WTC11 (cell line): ENCODE measurements at places on chromosomes 4 and X. TPM values are rescaled to one million over a fixed set of nuclear protein-coding genes. Genes with fewer than 3 reads are reported as not detected.

DNA sequence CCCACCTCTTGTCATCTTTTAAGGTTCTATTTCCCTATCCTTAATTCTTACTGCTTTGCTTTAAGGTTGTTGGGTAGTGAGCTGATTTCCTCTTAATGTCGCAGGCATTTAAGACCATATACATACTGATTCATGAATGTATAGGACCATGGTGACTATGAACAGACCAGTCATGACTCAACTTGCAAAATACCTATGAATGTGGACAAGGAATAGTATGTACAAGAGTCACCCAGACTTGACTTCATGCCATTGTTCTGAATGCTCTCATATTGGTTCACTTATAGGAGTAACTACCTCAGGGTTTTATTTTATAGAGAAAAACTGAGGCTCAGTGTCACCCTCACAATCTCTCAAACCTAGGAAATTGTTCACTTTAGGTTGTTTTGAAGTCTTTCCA, 44.3 kb downstream of the CCNG2 start:
- no peak for DNase-seq

- no peak for DNase-seq
Observed at GRCh38 chr4:138182838-138183426, 59.2 kb downstream of the SLC7A11 start.

DNA sequence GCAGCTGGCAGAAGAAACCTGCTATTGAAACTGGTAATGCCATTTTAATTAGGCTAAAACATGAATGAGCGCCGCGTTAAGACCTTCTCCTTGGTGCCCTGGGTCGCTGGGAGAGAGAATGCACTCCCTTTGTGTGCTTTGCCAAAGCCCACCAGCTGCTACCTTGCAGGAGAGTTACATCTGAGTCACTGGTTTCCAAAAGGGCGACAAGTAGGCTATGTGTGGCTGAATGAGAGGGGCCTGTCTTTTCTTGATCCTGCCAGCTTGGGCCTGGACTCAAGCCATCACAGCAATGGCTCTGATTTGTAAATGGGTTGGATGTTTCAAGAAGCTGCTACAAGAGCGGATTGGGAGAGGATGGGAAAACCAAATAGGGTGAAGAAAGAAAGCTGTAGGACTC, 81.5 kb downstream of the NHS start:
- DNase-seq, result no peak

- no peak for DNase-seq
Observed at GRCh38 chr4:153255233-153255632, 51.0 kb downstream of the TRIM2 start.

- no peak for DNase-seq
Observed at GRCh38 chrX:66731398-66731797, 92.5 kb upstream of the EDA2R start.

- no peak for DNase-seq
Observed at GRCh38 chrX:50514811-50515210, 44.2 kb upstream of the DGKK start.

GRCh38 chr4:40971338-40971737, 221.6 kb downstream of the NSUN7 start:
- no peak for DNase-seq

DNA sequence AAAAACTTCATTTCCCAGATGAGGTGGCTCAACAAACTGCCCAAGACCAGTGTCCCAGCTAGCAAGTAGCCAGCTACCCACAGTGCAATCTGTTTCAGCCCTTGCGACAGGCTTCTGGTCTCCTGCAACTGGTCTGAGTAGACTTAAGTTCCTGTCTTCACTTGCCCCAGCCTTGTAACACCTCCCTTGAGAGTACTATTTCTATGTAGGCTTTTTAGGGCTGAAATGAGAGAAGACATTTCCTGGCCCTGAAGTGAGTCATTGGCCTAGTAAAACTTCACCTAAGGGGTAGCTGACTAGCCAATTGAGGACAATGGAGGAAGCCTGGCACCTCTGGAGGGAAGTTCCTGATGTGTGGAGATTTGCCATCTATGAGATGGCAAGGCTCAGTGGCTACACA, 80.1 kb upstream of the STIM2 start:
- no peak for DNase-seq

- no peak for DNase-seq
Observed at GRCh38 chr4:4502694-4503311, 39.0 kb downstream of the STX18 start.

GRCh38 chr4:53022513-53023100, 160.5 kb downstream of the RASL11B start:
- no peak for DNase-seq

DNA sequence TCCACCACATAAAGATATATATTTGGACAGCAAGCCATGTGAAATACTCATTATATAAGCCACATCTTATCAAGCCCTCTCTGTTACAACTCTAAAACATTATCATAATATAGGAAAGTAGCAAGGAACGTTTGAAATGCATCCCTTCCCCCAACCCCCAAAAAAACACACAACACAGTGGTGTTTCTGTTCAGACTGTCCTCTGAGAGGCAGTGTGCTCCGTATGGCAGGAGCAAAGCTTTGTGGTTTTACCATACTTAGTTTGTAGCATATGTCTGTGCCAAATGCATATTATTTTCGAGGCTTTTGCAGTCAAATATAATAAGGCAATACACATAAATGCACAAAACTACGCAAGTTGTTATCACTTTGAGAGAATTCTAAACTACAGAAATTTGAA, 194.2 kb downstream of the RAPGEF2 start:
- no peak for DNase-seq

DNA sequence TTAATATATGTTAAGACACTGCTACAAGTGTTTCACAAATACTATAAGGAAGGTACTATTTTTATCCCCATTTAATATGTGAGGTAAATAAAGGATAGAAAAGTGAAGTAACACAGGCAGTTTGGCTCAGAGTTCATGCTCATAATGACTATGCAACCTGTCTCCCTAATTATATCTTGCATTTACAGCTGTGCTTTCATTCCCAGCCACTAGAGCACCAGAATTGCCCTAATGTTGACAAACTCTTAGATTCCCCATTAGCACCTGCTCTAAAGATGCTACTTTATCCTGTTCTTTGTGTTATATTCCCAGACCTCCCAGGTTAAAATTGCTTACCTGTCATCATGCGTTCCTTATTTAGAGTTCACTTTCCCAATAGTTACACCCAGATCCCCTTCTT, 833.6 kb downstream of the CCSER1 start:
- no peak for DNase-seq

DNA sequence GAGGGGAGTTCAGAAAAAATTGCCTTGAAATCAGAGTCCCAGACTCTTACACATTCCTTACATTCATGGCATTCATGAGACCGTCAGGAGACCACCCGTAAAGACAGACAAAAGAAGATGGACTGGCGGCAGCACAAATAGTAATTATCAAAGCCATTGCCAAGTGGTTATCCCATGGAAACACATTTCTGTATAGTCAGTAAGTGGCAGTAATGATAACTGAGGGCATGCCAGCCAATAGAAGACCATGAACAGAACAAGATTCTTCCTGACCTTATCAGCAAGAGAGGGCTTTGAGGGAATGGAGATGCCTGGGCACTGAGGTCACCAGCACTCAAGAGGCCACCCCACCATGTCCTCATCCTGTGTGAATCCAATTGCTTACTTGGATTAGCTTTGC, 121.7 kb upstream of the HCCS start:
- no peak for DNase-seq

DNA sequence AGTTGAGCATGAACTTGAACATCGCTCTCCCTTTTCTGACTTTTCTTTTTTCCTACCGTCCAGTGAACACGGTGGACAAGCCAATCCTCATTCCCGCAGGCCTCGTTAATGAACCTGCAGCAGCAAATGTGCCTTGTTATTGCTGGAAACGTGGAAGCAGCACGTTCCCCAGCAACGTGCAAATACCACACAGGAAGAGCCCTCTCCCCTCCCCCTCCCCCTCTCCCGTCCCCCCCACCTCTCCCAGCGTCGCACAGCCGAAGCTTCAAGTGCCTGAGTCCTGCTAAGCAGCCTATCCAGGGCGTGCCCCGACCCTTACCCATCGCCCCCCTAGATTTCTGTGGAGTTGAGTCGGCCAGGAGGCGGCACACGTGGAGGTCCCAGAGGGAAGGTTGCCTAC, 219.9 kb downstream of the BCOR start:
- no peak for DNase-seq

The IL9R gene
- 1.3 to 2.0 TPM (median 1.9 TPM) in 3 replicates for total RNA-seq

The RHOXF1 gene
- not detected in 3 replicates for total RNA-seq

The MMRN1 gene
- 0.05 to 0.07 TPM in 2 of 3 replicates, not detected in the other for total RNA-seq
